ENCODE measurements at places on chromosomes 7 and 10.

GRCh38 chr10:95872158-95872711, 35.5 kb upstream of the CC2D2B start:
- DNase-seq = no peak

GRCh38 chr7:7614018-7614741, 26.4 kb upstream of the UMAD1 start:
- DNase-seq = no peak

DNA sequence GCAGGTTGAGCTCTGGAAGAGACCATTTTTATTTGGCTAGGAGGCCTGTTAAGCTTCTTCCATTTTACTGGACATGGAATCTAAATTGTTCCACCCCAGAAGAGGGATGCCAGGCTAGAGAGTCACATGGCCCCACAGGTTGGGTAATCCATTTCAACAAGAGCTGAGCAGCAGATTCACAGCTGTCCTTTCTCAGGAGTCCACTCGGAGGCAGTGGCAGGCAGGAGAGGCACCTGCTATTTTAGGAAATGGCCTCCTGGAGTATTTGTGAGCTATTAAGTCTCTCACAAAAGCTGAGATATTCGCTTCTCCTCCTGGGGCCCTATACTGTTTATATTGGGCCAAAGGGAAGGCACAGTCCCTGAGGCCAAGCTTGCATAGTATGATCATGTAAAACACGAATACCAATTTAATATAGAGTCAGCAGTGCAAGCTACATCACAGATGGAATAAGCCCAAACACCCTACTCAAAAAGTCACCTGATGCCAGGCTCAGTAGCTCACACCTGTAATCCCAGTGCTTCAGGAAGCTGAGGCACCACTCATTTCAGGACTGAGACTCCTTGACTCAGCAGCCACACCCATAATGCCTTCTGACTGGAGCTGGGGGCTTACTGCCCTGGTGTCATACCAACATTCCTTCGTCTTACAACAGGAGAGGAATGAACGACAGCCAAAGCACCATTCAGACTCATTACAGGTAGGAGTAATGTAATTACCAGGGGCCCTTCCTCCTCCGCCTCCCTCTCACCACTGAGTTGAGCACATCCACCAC, 124.1 kb downstream of the LMBR1 start:
- DNase-seq = peak; percentile 64

DNA sequence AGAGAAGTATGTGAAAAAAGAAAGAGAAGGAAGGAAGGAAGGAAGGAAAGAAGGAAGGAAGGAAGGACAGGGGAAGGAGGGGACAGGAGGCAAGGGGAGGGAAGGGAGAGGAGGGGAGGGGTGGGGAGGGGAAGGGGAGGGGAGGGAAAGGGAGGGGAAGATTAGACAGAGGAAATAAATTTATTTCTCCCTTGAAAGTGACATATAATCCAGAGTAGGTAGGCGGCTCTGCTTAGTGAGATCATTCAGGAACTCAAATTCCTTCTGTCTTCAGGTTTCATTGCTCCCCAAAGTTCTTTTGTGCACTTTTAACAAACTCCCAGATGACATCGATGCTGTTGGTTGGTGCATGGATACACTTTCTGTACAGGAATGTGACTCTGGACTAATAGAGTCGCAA, 594.7 kb upstream of the STEAP1 start:
- DNase-seq = no peak

DNA sequence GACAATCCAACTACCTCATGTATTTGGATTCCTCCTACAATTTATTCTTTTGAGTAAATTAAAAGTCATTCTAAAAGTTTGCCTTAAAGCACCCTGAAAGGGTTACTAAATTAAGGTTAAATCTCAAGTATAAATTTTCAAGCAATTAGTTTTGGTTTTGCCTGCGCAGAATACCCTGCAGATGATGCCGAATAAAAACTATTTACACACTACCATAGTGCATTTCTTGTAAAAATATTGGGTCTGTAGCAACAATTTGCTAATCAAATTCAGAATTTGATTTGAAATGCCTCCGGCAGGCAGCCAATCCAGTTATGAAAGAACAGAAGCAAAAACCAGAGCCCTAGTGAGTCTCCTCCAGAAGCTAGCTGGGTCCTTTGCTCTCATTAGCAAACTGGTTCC, 122.2 kb downstream of the TWIST1 start:
- no peak for DNase-seq
